ENCODE measurements at places on chromosomes 7 and 10. TPM values are rescaled to one million over a fixed set of nuclear protein-coding genes. Genes with fewer than 3 reads are reported as not detected.
A peak's percentile ranks its signal among the peaks of the same experiment; 100 is the strongest.

The NKX6-2 gene
- total RNA-seq: not detected

The CLDN15 gene
- 4.4 TPM for total RNA-seq

The FOXP2 gene
- total RNA-seq: 13.3 TPM

The KLF14 gene
- total RNA-seq: not detected

The TRIM50 gene
- total RNA-seq: not detected

The DNAJC2 gene
- 40.6 TPM for total RNA-seq

The TMEM236 gene
- total RNA-seq: not detected

The R3HCC1L gene
- total RNA-seq: 24.3 TPM

The IFIT1 gene
- 0.63 TPM for total RNA-seq

The HYAL4 gene
- total RNA-seq: 0.68 TPM

- H3K27ac ChIP-seq: no peak overlapping the region
- no peaks in the 10 kb centered on the region for H3K27me3 ChIP-seq
- H3K36me3 ChIP-seq: peaks cover 4% of the 10 kb centered on the region
- H3K4me3 ChIP-seq: no peak overlapping the region
Measured at GRCh38 chr7:142856565-142857245, 1.8 kb downstream of the EPHB6 start.

GRCh38 chr7:107854989-107855388 is 36.0 kb upstream of the DLD start:
- DNase-seq: no peak
- no peaks in the 10 kb centered on the region for H3K4me1 ChIP-seq

- DNase-seq: no peak
- no peaks in the 10 kb centered on the region for H3K27me3 ChIP-seq
- no peaks in the 10 kb centered on the region for H3K36me3 ChIP-seq
- H3K27ac ChIP-seq: no peak overlapping the region
- no peaks in the 10 kb centered on the region for H3K4me1 ChIP-seq
Measured at GRCh38 chr7:103573479-103574058, 127.6 kb upstream of the SLC26A5 start.

DNA sequence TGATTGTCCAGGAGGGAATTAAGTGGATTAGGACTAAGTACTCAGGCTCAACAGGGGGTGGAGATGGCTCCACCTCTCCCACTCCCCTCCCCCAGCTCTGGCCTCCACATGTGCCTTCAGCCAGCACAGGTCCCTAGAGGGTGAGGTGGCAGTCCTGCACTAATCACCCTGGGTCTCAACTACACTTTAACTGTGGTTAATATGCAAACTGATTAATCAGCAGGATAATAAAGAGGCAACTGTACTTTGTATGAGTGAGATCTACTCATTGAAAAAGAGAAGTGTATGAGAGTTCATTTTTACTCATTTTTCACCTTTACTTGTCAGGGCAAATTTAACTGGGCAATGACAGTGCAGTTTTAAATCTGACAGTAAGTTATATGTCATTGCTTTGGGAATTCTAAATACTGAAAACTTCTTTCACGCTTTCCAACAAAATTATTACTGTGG is 223.8 kb upstream of the CCDC6 start:
- no peaks in the 10 kb centered on the region for H3K36me3 ChIP-seq
- no peak overlapping the region for H3K4me3 ChIP-seq
- peaks cover 12% of the 10 kb centered on the region for H3K4me1 ChIP-seq
- peak; percentile 89 for DNase-seq
- H3K27ac ChIP-seq: no peak overlapping the region

- no peak overlapping the region for H3K4me3 ChIP-seq
- H3K27me3 ChIP-seq: no peaks in the 10 kb centered on the region
- DNase-seq: no peak
- H3K4me1 ChIP-seq: peaks cover 3% of the 10 kb centered on the region
- no peaks in the 10 kb centered on the region for H3K36me3 ChIP-seq
Measured at GRCh38 chr10:132390921-132391675, 5.9 kb upstream of the PWWP2B start.

DNA sequence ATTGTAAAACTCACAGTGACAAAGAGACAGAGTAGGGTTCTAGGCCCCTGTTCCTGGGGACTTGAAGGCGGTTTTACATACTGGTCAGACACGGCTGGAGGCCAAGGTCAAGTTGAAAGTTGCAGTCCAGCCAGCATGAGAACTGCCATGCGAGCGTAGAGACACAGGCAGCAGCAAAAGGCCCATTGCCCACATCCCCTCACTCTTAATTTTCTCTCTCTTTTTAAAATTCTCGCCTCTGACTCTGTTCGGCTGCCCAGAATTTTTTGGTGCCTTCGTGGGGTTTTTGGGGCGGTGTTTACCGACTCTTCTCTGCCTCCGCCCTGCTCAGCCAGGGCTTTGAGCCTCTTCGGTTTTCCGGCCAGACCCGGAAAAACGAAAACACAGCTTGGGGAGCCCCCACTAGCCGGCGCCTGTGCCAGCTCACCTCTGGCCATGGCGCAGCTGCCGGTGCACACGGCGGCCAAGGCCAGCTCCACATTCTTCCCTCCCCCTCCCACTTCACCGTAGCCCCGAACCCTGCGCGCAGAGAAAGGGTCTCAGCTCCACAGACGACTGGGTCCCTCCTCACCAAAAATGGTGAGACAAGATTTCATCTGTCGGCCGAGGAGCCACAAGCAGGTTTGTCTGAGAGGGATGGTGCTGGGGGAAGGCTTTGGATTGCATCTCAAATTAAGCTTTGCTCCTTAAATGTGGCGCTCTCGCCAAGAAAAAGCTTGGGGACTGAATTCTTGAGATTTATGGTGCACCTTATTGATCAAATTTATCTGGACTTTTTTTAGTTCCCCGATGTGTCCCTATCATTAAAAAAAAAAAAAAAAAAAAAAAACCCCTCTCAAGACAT is 2.3 kb upstream of the HOXA13 start:
- H3K4me1 ChIP-seq: peaks cover 4% of the 10 kb centered on the region
- H3K27ac ChIP-seq: no peak overlapping the region
- no peak overlapping the region for H3K4me3 ChIP-seq
- peak; percentile 60 for DNase-seq
- no peaks in the 10 kb centered on the region for H3K36me3 ChIP-seq

DNA sequence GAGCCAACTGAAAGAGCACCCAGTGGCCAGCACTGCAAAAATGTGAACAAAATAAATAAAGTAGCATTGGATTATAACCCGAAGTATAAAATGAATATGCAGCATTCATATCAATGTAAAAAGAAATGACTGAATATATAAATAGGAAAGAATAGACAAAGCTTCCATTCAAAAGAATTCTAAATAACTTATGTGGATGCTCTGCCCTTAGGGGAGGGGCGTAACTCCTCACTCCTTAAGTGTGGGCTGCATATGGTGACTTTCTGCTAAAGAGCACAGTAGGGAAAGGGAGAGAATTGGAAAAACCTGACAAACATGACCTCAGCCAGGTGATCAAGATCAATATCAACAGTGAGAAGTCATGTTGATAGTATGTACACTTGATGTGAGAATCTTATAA is 109.9 kb upstream of the DOCK1 start:
- H3K27ac ChIP-seq: no peak overlapping the region
- no peaks in the 10 kb centered on the region for H3K4me1 ChIP-seq

DNA sequence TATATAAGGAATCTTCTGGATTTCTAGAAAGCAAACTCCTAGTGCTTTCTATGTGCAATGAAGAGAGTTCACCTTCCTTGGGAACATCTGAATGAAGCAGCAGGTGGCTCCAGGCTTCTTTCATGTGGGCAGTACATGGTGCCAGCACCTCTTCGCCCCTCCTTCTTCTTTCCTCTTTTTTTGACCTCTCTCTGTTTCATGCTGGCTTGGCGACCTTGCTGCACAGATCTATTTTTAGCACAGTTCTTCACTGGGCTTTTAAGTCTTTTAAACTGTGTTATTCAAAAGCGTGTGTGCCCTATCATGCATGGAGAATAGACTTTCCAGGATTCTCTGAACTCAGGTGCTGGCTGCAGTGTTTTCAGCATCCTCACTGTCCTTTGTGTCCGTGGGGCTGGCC is 400.3 kb upstream of the PRKCQ start:
- no peak overlapping the region for H3K4me3 ChIP-seq
- H3K27ac ChIP-seq: no peak overlapping the region
- peaks cover 4% of the 10 kb centered on the region for H3K4me1 ChIP-seq
- H3K36me3 ChIP-seq: no peaks in the 10 kb centered on the region

DNA sequence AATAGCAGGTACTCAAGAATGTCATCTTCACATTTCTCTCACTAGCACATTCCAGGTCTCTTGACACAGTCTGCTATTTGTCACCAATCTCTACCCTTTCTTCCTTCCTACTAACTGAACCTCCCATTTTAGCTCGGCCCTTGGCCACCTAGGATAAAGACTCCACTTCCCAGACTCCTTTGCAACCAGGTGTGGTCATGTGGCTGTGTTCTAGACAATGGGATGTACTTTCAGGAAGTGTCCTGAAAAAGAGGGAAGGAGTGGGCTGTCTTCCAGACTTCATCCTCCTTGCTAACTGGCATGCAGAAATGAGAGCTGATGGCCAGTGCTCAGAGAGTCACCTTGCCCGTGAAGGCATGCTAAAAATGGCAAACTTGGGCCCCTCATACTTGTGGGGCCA is 139.2 kb downstream of the AMPH start:
- H3K4me1 ChIP-seq: no peaks in the 10 kb centered on the region
- no peaks in the 10 kb centered on the region for H3K27me3 ChIP-seq
- H3K36me3 ChIP-seq: no peaks in the 10 kb centered on the region
- DNase-seq: peak; percentile 69
- no peak overlapping the region for H3K4me3 ChIP-seq

DNA sequence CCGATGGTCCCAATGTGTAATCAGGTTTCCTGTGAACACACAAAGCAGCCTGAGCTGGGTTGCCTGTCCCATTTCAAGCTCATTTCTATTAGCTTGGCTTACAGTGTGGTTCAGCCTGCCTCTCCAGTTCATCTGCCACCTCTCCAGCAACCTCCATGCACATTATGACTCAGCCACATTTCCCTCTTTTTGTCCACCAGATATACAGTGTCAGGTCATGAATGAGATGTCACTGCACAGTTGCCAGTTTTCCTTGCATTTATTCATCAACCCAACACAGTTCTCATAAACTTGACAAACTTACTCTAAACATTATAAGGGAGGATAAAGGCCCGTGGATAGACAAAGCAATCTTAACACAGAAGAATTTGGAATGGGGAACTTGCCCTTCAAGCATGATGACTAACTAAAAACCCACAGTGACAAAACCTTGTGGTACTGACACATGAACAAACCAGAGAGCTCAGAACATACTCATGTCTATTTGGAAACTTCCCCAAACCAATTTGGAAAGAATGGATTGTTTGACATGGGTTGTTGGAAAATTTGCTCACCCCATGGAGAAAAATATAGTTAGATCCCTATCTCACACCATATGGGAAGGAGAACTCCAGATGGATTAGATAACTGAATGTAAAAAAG is 2.5 kb upstream of the CFAP58 start:
- H3K27me3 ChIP-seq: peaks cover 25% of the 10 kb centered on the region
- H3K27ac ChIP-seq: no peak overlapping the region
- H3K4me3 ChIP-seq: no peak overlapping the region
- no peaks in the 10 kb centered on the region for H3K4me1 ChIP-seq
- no peak for DNase-seq

- peaks cover 8% of the 10 kb centered on the region for H3K4me1 ChIP-seq
- H3K27me3 ChIP-seq: no peaks in the 10 kb centered on the region
- DNase-seq: peak; percentile 64
- no peak overlapping the region for H3K4me3 ChIP-seq
- no peaks in the 10 kb centered on the region for H3K36me3 ChIP-seq
Measured at GRCh38 chr10:129521161-129522025, 54.4 kb downstream of the MGMT start.

GRCh38 chr10:89025453-89025852 is 34.9 kb downstream of the FAS start:
- DNase-seq: no peak
- H3K27ac ChIP-seq: no peak overlapping the region
- peaks cover 4% of the 10 kb centered on the region for H3K4me1 ChIP-seq
- peaks cover 6% of the 10 kb centered on the region for H3K27me3 ChIP-seq

DNA sequence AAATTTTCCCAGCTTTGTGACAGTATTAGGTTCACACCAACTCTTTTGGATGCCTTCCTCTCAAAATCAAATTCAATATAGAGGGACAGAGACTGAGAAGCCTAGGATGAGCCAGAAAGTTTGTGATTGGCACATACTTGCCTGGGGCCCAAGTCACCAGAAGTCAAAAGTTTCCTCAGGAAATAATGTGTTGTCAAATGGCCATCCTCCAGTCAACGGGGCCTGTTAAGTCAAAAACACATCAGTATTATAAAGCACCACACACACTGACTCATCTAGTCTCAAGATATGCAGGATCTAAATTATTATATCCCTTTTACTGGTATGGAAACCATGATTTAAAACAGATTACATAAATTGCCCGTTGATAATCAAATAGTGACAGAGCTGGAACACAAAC is 158.1 kb downstream of the AHR start:
- H3K4me3 ChIP-seq: no peak overlapping the region
- no peaks in the 10 kb centered on the region for H3K36me3 ChIP-seq
- H3K4me1 ChIP-seq: no peaks in the 10 kb centered on the region
- H3K27me3 ChIP-seq: no peaks in the 10 kb centered on the region
- H3K27ac ChIP-seq: no peak overlapping the region
- DNase-seq: no peak

GRCh38 chr10:97737770-97738265 is 890 bp downstream of the ZFYVE27 start:
- peak overlapping the region; percentile 86 for H3K4me3 ChIP-seq
- H3K36me3 ChIP-seq: peaks cover 26% of the 10 kb centered on the region
- H3K27me3 ChIP-seq: peaks cover 19% of the 10 kb centered on the region
- H3K27ac ChIP-seq: no peak overlapping the region
- no peak for DNase-seq

DNA sequence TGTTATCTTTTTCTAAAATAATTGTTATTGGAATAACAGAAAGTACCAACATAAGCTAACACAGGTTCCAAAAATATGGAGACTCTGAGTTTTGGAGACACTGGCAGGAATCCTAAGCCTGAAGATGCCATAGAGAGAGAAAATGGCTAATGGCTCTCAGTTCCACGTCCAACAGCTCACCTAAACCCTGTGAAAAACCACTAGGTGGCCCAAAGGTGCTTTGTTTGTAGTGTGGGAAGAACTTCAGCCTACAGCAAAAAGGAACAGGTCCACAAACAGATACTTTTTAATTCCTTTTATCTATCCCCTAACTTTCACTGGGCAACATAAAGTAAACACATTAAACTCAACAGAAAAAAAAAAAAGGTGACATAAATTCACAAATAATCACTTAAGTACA is 272.3 kb downstream of the SEMA3D start:
- no peak overlapping the region for H3K27ac ChIP-seq
- H3K27me3 ChIP-seq: no peaks in the 10 kb centered on the region
- H3K36me3 ChIP-seq: no peaks in the 10 kb centered on the region
